Dermis blood vessel endothelial cell (primary cell): ENCODE measurements at places on chromosomes 3 and 15.

DNA sequence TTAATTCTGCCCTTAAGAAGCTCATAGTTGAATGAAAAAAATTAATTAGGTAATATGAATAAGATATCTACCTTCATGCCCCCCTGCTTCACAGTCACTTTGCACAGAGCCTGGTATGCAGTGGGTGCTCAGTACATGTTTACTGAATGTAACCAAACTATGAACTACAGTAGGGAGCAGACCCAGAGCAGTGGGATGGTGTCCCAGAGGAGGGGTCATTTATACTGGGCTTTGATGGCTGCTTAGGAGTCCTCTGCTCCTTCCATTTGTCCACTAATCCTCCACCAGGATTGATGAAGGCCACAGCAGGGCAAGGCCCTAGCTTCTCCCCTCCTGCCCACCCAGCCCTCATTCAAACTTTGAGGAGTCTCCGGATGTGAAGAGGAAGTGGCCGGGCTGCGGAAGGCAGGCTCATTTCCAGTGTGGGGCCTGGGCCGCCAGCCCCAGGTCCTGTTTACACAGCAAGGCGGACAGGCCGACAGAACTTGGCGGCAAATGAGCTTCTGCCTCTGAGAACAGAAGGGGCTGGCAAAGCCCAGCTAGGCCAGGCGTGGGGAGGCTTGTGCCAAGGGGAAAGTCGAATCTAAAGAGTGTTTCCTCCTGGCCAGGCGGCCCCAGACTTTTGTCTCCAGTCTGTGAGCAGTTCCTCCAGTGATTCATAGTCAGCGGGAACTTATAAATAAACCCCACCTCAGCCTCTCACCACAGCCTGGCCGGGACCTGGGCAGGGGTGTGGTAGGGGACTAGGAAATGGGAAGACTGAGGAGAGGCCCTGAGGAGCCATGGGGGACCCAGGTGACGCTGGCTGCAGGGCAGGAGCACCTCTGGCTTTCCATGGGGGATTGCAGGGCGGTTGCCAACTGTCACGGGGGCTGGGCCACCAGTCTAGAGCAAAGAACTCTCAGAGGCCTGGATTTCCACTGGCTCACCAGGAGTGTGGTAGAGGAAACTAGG is 51.6 kb upstream of the LCTL start:
- DNase-seq = peak; percentile 96

GRCh38 chr15:55530861-55531313 is 22.9 kb upstream of the DNAAF4 start:
- DNase-seq = no peak

DNA sequence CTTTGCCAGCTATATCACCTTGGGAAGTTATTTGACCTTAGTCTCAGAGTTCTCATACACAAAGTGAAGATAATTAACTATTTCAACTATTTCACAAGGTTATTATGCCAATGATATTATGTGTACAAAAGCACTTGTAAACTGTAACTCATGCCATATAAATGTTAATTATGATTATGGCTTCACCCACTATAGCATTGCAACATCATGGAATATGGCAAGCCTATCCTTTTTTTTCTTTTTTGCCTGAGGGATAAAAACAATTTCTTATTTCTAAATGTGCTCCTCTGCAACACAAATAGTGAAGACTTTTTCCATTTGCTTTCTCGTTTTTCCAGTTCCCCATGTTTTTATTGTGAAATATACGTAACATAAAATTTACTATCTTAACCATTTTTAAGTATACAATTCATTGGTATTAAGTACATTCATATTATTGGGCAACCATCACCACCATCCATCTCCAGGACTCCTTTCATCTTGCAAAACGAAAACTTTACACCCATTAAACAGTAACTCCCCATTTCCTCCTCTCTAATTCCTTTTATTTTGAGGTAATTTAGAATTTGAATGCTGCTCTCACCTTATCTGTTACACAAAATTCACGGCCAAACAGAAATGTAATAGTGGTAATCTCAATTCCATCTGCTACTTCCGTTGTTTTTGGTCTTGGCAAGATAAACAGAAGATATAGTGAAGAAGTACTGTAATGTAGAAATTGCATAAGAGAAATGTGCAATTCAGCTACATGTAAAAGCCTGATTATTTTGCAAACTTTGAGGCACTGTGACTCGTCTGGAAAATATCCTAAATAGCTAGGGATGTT is 46.3 kb downstream of the NANOGP8 start:
- DNase-seq = no peak

DNA sequence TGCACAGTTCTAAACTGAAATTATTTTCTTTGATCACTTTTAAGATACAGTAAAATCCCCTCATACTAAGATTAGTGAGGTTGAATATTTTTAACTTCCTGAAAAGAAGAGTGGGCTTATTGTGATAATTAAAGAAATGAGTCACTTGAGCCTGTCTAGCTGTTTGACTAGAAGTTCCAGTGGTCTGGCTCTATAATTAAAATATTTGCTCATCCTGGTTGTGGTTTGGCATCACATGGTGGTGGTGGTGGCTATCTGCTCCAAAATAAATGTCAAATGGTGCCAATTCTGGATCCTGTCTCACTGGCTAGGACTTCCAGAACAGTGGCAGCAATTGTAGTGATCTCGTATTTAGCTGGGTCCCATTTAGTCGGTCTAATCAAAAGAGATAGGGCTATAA is 8.6 kb upstream of the TEX9 start:
- DNase-seq = no peak

GRCh38 chr15:62122249-62122648 is 42.8 kb downstream of the C2CD4B start:
- no peak for DNase-seq

DNA sequence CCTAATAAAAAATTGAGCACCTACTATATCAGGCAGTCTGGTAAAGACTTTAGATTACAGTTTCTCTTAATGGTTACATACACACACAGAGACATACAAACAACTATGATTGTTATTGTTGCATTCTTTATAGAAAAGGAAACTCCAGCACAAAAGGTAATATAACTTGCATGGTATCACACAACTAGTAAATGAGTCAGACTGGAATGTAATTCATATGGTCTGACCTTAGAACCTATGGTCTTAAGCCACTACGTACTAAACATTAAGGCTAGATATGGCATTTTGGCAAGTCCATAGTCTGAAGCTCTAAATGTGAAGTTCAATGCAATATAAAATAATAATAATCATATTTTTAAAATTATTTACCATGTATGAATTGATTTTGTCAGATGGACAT is 380.6 kb downstream of the LSAMP start:
- DNase-seq = no peak

GRCh38 chr15:83998486-83998885 is 237.1 kb upstream of the GOLGA6L4 start:
- no peak for DNase-seq

DNA sequence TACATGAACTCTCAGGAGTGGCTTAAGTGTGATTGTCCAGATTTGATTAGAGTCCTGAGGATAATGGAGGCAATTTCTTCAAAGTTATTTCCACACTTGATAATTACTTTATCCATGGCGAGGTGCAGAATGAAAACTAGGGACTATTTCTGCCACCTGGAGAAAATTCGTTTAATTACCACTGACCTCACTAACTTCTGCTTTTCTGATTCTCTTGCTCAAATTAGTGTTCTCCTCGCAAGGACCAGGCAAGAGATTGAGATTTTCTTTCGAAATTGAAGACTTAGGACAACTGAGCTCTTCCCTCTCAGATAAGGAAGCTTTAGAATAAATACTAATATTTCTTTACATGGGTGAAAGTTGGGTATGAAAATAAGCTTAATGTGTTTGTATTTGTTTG is 135.2 kb downstream of the RYR3 start:
- no peak for DNase-seq

DNA sequence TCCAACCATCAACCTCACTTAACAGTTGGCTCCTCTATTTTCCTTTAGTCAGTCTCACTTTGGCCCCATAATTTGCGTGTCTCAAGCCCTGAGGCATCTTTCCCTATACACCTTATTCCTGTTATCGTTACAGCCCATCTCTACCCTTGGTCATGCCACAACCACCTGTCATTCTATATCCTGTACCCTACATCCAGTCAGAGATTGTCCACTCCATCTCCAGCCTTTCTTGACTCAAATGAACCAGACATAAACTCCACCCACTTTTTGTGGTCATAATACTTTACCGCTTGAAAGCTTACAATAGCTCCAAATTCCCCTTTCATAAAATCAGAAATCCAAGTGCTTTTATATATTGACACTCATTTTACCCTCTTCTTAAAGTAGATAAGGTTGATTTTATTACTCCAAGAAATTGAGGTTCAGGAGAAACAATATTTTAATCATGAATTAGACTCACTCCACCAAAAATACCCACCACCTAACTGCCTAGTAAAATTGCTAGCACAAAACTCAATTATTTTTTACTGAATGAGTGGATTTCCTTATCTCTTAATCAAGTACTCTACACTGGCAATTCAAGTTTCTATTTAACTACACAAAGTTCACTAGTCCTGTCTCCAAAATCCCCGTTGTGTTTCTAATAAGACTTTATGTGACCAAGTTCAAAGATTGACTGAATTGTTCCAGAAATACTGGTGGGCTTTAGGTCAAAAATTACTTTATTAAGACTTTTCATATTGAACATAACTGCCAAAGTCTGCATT is 9.1 kb downstream of the CCR4 start:
- DNase-seq = no peak

DNA sequence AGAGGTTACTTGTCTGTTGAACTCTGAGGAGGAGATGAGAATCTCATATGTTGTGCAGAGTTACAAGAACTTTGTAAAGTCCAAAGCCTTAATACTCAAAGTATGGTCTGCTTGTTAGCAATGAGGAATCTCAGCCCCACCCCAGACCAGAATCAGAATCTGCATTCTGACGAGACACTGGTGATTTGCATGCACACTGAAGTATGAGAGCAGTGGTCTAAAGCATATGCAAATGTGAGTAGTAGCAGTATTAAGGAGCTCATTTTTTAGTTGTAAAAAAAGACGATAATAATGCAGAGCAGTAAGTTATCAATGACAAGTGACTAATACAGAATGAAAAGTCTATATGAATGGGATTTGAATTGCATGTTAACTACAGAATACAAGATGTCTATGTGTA is 327.7 kb downstream of the RYR3 start:
- no peak for DNase-seq

- no peak for DNase-seq
Observed at GRCh38 chr3:7947930-7948329, 553.7 kb upstream of the LMCD1 start.

DNA sequence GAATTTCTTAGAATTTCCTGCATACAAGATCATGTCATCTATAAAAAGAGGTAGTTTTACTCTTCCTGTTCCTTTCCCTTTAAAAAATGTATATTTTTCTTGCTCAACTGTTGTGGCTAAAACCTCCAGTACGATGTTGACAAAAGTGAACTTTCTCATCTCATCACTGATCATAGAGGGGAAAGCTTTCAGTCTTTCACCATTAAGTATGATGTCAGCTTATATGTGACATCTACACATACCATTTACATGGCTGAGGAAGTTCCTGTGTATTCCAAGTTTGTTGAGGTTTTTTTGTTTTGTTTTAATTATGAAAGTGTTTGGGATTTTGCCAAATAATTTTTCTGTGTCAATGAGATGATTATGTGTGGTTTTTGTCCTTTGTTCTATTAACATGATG is 173.6 kb downstream of the PLD1 start:
- no peak for DNase-seq

- no peak for DNase-seq
Observed at GRCh38 chr3:123341-123740, 73.2 kb upstream of the CHL1 start.

DNA sequence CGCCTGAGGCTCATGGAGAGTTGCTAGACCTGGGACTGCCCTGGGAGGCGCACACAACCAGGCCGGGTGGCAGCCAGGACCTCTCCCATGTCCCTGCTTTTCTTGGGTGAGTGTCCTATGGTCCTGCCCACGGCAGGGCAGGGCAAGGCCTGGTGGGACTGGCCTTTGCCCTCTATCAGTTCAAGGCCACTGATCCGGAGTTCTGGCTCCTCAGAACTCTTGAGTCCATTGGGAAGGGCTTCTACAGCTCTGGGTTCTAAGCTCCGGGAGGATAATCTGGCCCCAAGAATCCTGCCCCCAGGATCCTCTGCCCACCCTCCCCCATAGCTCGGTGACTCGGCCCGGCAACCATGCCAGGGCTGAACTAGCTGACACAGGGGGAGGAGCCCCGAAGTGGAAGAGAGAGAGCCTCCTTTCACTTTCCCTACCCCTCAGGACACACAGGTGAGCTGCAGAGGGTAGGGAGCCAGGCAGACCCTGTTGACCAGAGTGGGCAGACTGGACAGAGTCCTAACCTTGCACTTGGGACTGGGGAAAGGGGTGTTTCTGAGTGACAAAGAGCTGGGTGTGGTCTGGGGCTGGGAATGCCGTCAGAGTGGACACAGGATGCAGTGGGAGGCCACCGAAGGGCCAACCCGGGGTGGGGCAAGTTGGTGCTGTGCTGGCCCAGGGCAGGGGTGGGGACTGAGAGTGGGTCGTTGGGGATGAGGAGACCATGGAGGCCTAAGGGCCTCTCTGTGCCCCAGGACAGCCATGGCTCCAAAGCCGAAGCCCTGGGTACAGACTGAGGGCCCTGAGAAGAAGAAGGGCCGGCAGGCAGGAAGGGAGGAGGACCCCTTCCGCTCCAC is 664 bp downstream of the PARP3 start:
- DNase-seq = peak; percentile 53

DNA sequence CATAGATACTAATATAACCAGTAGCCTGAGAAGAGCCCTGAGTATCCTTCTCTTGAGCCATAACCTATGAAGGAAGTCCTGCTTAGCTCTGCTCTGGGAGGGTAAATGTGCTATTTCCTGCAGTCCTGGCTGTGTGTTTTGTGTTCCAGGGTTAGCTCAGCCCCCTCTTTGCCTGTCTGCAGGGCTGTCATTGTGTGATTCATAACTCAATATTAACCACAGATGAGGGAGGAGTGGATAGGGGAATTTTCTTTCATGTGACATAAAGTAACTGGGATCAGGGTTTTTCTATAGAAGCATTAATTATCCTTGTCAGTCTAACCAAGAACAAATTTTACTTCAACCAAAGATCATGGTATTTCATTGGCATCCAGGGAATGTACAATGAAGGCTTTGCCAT is 183.3 kb upstream of the ZBTB20 start:
- peak; percentile 72 for DNase-seq

- no peak for DNase-seq
Observed at GRCh38 chr3:58737644-58738043, 71.1 kb upstream of the FAM3D start.
